Sciatic nerve (tissue), 2 donors: ENCODE measurements at places on chromosomes 2 and 18.

DNA sequence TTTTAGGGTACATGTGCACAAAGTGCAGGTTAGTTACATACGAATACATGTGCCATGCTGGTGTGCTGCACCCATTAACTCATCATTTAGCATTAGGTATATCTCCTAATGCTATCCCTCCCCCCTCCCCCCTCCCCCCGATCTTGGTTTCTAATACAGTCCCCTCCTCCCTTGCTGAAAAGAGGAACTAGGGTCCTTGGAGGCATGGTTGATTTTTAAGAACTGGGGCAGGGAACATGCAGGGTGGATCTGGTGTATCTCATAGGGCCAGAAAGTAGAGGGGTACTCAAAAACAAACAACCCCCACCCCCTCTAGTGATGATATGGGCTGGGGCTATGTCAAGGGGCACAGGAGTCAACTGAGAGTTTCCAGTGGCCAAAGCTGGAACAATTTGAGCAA lies 153.4 kb downstream of the UBR3 start:
- DNase-seq, result no peak

DNA sequence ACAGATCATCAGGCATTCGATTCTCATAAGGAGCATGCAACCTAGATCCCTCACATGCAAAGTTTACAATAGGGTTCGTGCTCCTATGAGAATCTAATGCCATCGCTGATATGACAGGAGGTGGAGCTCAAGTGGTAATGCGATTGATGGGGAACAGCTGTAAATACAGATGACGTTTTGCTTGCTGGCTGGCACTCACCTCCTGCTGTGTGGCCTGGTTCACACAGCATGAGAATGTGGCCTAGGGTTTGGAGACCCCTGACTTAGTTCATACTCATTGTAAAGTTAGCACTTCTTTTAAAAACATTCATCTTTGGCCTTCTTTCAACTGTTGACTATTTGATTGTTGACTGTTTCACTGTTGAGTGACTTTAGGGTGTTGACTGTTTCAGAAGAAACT lies 8.7 kb upstream of the CHMP1B start:
- no peak for DNase-seq

GRCh38 chr2:25664183-25664964 lies 9.0 kb downstream of the DTNB start:
- peak; percentile 70 for DNase-seq

DNA sequence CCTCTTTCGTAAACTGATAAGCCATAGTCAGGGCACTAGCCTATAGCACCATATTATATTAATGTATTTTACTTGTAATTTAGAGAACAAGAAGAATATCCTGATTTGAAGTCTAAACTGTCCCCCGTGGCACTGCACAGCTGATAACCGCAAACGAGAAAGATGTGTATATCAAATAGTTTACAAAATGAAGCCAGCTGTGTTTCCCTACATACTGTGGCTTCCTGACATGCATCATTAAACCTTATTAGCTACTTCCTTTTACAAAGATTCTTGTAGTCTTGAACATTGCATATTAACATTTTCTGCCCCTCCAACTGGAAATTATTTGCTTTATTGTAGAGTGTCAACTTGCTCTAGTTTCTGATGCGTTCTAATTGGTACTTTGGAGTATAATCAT lies 153.5 kb upstream of the NFATC1 start:
- DNase-seq, result no peak

DNA sequence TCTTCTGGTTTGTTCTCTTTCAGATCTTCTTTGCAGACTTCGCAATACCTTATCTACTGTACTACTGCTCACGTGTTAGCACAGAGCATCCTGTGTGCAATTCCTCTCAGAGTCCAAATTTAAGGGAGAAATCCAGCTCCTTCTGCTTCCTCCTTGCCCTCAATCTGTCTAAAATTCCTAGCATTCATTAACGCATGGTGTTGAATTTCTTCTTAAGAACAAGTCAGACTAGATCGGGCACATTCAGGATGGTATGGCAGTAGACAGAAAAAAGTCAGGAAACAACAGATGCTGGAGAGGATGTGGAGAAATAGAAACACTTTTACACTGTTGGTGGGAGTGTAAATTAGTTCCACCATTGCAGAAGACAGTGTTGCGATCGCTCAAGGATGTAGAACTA lies 206.1 kb upstream of the CDH7 start:
- no peak for DNase-seq

DNA sequence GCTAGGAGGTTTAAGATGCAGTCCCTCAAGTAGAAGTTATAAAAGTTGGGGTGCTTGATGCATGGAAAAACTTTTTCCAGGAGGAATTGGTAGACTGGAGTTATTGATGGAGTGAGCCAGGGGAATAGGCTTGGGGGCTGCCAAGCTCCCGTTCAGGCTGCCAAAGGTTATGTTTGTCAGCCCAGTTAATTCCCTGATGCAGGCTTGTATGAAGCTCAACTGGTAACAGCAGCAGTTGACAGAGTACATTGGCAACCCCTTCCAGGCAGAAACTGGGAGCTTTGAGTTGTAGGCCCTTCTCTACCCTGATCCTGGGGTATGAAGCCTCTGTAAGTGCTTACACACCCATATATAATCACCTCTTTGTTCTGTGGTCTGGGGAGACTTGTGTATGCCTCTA lies 16.2 kb downstream of the CCDC150 start:
- DNase-seq, result no peak

DNA sequence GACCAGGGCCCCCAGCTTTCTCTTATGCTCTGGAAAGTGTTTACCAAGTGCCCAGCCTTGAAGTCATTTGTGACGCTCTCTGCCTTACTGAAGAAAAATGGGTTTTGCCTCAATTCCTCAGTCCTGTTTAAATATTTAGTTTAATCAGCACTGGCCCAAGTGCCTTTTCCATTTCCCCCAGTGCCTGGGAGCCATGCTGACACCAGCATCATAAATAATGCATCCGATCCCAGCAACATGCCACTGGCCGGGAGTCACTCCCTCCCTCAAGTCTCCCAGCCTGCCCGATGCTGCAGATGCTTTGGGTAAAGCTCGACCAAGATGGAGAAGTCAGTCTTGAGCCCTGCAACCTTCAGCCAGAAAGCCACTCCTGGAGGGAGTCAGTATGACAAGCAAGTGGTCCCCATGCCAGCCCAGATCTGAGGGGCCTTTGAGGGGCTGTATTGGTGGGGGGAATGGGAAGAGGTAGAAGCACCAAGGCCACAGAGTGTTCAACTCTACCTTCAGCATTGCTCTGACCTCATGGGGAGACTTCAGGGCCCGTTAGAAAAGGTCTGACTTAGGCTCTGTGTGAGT lies 12.0 kb upstream of the MTA3 start:
- DNase-seq, result no peak
